Activated naive CD8-positive, alpha-beta T cell treated with anti-CD3 and anti-CD28 coated beads, Interleukin-2, amount 10 ng/mL, durations not matched to agents 7 days and 5 days (primary cell): ENCODE measurements at places on chromosomes 2 and 18. TPM values are rescaled to one million over a fixed set of nuclear protein-coding genes. Genes with fewer than 3 reads are reported as not detected.

TUBB8B gene
- not detected for total RNA-seq

CTDP1 gene
- total RNA-seq = 41.6 TPM

TGFA gene
- 1.0 TPM for total RNA-seq

GRCh38 chr2:195106681-195107380 lies 550.2 kb upstream of the SLC39A10 start:
- no peak for DNase-seq

- no peak for DNase-seq
Measured at GRCh38 chr2:212424082-212424481, 114.5 kb downstream of the ERBB4 start.

GRCh38 chr2:75634945-75635344 lies 11.6 kb upstream of the MRPL19 start:
- no peak for DNase-seq
